ENCODE measurements at places on chromosomes 6 and 20. TPM values are rescaled to one million over a fixed set of nuclear protein-coding genes. Genes with fewer than 3 reads are reported as not detected.
A peak's percentile ranks its signal among the peaks of the same experiment; 100 is the strongest.

DNA sequence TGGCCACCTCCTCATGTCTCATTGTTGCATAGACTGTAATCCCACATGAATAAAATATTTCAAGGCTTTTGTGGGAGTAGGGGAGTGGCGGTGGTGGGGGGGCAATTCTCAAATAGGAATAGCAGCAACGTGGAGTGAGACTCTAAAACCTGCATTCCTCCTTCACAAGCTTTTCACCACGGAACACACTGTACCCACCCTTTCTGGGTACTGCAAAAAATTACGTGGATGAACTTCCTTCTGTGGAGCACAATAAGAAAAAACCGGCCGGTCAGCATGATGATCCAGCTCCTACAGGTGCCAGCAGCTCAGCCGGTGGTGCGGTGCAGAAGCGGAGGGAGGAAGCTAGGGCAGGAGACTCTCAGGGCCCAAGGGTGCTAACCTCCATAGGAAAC is 930 bp upstream of the RRAGD start:
- H3K4me3 ChIP-seq = peak overlapping the region; percentile 83
- H3K36me3 ChIP-seq = no peaks in the 10 kb centered on the region
- no peak for DNase-seq

The PLN gene
- total RNA-seq = not detected

The NFATC2 gene
- total RNA-seq = 49.8 TPM

DNA sequence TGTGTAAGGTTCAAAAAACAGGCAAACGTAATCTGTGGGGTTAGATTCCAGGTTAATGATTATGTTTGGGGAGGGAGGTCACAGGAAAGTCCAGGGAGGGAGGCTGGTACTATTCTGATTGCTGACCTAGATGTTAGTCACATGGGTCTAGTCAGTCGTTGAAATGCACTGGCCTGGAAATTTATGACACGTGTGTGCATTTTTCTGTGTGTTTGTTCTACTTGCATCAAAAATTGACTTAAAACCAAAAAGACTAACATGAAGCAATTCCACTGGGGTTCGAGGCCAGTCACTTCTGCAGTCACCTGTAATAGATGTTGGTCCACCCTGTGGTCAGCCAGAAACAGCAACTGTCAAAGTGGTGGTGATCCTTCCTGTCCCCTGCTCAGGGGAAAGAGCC is 104.2 kb upstream of the MLN start:
- H3K4me3 ChIP-seq = no peak overlapping the region
- no peak for DNase-seq
- no peaks in the 10 kb centered on the region for H3K27me3 ChIP-seq
- H3K36me3 ChIP-seq = no peaks in the 10 kb centered on the region
- no peak overlapping the region for H3K27ac ChIP-seq
- peaks cover 48% of the 10 kb centered on the region for H3K4me1 ChIP-seq

DNA sequence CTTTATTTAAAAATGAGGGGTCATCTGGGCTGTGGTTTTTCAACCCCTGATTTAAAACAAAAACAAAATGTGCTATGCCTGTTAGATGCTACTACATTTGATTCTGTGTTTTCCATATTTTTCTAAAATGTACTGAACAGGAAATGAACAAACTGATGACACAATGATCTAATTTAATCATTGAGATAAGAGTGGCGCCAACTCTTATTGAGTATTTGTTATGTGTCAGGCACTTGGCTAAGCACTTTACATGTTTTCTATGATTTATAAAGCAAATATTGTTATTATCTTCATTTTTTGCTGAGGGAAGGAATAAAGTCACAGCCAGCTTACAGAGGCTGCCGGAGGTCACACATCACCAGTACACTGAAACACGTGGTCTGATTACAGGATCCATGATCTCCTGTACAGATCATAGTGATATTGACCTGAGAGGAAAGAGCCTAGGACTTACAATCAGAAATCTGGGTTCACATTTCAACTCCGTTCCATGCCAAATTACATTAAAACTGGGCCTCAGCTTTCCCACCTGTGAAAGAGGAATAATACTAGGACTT is 166.7 kb downstream of the ESR1 start:
- DNase-seq = no peak
- no peak overlapping the region for H3K27ac ChIP-seq
- peaks cover 2% of the 10 kb centered on the region for H3K27me3 ChIP-seq

DNA sequence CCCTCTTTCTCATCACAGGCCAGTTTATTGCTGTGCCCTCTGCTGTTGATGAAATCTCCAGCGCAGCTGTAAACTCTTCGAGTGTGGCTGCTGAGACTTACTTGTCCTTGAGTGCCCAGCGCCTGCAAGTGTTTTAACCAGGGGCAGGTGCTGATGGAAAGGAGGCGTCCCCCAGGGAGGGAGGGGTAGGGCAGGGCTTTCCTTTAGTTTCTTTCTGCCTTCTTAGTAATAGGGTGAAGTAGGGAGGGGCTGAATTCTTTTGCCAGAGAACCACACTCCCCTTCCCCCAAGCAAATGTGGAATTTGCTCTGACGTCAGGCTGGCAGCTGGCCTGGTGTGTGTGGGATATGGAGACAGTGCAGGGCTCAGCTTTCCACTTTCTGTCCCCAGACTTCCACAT is 61.2 kb downstream of the IGF2R start:
- no peak for DNase-seq
- H3K36me3 ChIP-seq = peaks cover 51% of the 10 kb centered on the region
- no peak overlapping the region for H3K27ac ChIP-seq
- H3K4me1 ChIP-seq = peaks cover 6% of the 10 kb centered on the region

DNA sequence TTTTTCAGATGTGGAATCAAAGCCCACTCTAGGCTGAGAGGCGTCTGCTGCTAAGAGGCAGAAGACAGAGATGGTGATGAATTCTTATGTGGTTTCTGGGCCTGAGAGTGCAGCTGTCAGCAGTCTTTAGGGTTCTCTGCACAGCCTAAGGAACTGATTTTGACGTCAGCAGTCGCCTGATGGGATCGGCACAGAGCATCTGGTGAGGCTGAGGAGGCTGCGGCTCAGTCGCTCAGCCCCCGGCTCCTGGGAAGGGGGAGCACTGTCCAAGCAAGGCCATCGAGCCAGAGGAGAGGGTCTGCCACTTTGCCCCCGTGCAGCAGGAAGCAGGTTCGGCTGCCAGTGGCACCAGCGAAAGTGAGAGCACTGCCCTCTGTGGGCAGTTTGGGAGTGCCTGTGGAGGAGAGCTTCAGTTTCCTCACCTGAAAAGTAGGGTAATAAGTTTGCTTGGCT is 92.5 kb downstream of the TCP11 start:
- H3K27ac ChIP-seq = no peak overlapping the region
- H3K4me3 ChIP-seq = no peak overlapping the region
- peaks cover 6% of the 10 kb centered on the region for H3K4me1 ChIP-seq

DNA sequence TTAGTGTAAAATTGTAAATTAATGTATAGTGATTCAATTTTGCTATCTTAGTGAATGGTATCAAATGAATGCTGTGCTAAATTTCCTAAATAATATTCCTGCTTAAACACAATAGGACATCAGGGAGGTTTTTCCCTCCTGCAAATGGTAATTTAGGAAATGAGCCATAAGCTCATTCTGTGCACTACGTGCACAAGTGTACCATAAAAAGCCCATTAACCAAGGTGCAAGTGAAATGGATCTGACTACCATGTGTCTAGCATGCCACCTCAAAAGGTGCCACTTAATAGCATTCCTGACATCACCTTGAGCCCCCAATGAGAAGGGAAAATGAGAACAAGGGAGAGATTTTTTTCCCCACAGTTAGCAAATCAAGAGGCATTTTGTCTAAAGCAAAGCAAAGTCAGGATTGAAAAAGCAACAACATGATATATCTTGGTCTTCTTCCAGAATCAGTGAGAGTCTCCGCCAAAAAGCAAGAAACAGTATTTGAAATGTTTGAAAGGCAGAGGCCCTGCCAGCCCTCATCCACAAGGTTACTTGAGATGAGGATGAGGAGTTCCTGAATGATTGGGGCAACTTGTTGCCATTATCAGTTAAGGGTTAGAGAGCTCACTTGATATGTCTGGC is 334.2 kb upstream of the RSPO3 start:
- no peaks in the 10 kb centered on the region for H3K4me1 ChIP-seq
- H3K4me3 ChIP-seq = no peak overlapping the region
- H3K27ac ChIP-seq = no peak overlapping the region
- DNase-seq = no peak
- H3K27me3 ChIP-seq = peaks cover 4% of the 10 kb centered on the region
- no peaks in the 10 kb centered on the region for H3K36me3 ChIP-seq

DNA sequence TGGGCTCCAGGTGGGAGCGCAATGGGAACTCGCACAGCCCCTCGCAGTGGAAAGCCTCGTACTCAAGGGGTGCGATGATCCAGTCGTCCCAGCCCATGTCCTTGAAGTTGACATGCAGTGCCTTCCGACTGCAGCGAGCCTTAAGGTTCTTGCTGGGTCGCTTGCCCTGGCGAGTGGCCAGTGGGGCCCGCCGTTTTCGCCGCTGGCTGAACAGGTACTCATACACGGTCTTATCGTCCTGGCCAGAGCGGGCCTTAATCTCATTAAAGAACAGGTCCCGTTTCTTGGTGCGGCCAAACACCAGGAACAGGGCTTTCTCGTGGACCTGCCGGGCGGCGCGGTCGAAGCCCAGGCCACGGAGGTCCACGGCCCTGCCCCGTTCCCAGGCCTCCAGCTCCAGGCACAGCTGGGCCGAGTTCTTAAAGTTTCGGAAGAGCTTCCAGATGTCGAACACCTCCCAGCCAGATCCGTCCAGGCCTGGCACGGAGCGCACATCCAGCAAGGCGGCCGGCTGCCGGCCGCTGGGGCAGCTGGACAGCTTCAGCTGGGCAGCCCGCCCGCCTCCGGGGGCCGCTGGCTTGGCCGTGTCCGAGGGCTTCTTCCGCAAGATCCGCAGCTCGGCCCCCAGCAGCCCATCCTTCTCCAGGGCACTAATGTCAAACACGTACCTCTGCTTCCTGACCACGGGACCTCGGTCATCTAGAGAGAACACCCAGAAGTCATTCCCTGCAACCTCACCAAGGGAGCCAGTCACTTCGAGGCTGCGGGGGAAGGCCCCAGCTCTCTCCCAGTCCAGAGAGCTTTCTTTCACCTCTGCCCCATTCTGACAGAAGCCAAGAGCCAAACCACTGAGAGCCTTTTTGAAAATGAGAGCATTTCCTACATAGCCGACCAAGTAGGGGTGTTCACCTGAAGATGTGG is 3.7 kb downstream of the GDF5 start:
- no peak overlapping the region for H3K27ac ChIP-seq
- no peaks in the 10 kb centered on the region for H3K27me3 ChIP-seq
- no peak overlapping the region for H3K4me3 ChIP-seq
- no peak for DNase-seq
- peaks cover 5% of the 10 kb centered on the region for H3K4me1 ChIP-seq

DNA sequence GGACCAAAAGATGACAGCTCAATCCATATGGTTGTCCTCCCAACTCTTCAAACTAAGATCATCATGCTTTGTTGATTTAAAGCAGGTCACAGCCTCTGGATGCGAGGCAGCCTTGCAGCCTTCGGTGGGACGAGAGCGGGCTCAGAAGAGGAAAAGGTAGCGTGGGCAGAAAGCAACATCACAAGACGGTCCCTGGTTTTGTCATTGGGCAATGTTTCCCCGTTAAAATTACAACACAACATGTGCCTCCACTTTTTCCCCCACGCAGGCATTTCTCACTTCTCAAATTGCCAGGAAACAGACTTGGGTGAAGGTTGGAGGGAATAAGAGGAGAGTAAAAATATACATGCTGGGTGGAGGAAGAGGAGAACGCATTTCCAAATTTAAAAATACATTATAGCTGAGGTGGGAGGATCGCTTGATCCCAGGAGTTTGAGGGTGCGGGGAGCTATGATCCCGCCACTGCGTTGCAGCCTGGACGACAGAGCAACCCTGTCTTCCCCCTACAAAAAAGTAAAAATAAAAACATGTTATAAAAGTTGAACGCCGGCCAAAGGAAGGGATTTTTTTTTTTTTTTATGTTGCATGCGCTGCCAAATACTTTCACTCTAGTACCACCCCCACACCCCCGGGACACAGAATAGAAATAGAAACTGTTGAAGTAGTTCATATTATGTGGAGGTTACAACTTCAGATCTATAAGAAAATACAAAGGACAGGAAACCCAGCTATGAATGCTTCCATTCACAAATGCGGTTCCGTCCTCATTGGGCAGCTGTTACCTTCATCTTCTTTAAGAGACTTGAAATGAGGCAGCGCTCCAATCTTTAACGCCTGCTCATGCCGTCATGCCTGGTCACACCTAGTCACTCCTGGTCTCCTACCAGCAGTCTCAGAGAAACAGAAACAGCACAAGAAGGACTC is 13.9 kb upstream of the NAA20 start:
- no peaks in the 10 kb centered on the region for H3K36me3 ChIP-seq
- H3K27me3 ChIP-seq = peaks cover 38% of the 10 kb centered on the region
- DNase-seq = peak; percentile 74
- H3K27ac ChIP-seq = peak overlapping the region; percentile 81
- peaks cover 15% of the 10 kb centered on the region for H3K4me1 ChIP-seq
- peak overlapping the region; percentile 59 for H3K4me3 ChIP-seq

DNA sequence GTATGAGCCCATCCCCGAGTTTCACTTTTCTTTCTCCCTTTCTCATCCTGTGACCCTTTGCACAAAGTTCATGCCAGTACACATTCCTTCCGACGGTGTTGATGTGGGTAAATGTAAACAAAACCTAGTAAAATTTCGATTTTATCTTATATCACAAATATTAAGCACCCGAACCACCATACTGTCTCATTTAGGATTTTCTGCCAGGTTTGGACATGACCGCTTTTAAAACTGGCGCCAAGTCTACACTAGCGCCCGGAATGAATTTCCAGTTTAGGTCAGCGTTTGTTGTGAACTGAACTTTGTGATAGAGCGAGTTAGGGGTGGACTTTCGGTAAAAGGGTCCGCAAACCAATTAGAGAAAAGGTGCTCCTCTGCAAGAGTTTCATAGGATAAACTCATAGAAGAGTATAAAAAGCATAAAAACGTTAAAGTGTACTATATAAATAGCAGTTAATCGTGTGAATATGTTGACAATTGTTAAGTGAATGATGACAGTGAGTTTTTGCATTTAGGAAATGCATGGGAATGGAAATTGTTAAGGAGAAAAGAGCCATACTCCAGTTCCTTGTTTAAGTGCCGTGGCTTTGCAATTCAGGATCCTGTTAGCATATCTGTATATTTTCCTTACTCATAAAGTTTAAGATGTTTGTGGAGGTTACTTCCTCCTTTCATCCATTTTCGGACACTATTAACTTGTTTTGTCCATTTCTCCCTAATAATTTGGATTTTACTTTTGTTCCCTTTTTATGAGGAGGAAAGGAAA is 937 bp downstream of the AKAP7 start:
- peak overlapping the region; percentile 91 for H3K4me3 ChIP-seq
- peaks cover 12% of the 10 kb centered on the region for H3K4me1 ChIP-seq
- no peaks in the 10 kb centered on the region for H3K27me3 ChIP-seq
- DNase-seq = no peak

DNA sequence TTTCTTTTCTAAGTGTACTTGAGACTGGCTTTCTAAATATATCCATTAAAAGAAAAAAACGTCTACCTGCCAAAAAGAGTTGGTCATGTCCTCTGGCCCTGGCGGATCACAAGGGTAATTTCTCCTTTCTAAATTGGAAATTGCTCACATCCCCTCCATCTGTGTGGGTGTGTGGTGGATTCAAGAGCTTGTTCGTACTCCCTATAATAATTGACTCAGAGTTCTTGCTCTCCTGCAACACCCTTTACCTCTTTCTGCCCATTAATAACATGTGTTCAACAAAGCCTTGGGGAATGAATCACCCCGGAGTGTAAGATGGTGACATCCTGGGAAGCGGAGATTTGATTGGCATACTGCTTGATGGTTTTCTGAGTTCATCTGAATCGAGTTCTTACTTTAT is 263.8 kb downstream of the ALDH8A1 start:
- no peak overlapping the region for H3K4me3 ChIP-seq
- H3K4me1 ChIP-seq = no peaks in the 10 kb centered on the region
- peaks cover 10% of the 10 kb centered on the region for H3K27me3 ChIP-seq
- no peak for DNase-seq
- no peaks in the 10 kb centered on the region for H3K36me3 ChIP-seq

- peaks cover 49% of the 10 kb centered on the region for H3K36me3 ChIP-seq
- no peaks in the 10 kb centered on the region for H3K27me3 ChIP-seq
Observed at GRCh38 chr6:139156551-139156950, 21.7 kb downstream of the HECA start.

All from activated CD4-positive, alpha-beta T cell treated with anti-CD3 and anti-CD28 coated beads for 36 hours (primary cell).